Left renal cortex interstitium (tissue), 4 donors: ENCODE measurements at places on chromosomes 6 and 20. TPM values are rescaled to one million over a fixed set of nuclear protein-coding genes. Genes with fewer than 3 reads are reported as not detected.

KCNK5 gene
- polyA plus RNA-seq, result 13.0 TPM

DNA sequence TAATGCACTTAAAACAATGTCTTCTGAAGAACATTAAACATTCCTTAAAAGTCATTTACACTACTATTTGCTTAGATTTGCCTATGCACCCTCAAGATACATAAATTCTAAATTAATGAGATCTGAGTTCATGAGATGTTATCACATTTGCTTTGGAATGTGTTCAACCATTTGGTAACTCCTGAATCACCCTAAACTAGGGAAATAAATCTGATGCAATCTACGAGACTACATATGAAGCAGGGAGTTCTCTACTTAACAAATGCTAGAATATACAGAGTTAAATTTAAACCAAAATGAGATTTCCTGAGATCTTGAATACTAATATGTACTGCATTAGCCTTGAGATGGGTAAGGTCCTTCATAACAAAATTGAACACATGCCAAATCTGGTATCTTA lies 170.1 kb downstream of the CLIC5 start:
- DNase-seq, result no peak

GRCh38 chr6:142414462-142415250 lies 112.8 kb downstream of the ADGRG6 start:
- DNase-seq, result no peak

OSTM1 gene
- 29.3 TPM for polyA plus RNA-seq

SLC24A3 gene
- 6.3 TPM for polyA plus RNA-seq

NRSN1 gene
- 0.48 TPM for polyA plus RNA-seq

DUSP15 gene
- 20.7 TPM for polyA plus RNA-seq

GRCh38 chr6:16108921-16109658 lies 19.8 kb upstream of the MYLIP start:
- no peak for DNase-seq

DNA sequence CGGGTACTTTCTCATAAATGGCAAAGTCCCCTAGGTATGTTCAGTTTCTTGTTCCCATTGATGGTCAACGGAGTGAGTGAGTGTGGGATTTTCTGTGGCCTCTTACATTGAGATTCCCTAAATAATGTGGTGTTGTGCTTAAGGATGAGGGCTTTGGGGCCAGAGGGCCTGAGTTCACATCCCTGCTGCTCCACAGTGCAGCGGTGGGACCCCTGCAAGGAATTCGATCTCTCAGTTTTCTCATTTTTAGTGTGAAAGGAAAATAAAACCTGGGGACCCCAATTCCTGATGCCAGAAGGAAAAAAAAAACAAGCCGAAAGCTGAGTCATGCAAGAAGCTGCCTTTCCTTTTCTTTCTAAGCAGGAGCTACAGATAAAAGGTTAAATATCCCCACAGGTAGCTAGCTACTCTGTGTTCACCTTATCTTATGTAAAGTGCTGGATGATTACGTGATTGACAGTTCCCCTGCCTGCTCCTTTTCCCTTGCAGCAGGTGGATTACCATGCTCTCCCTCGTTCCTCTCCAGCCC lies 120.2 kb upstream of the CLDN20 start:
- DNase-seq, result no peak

RALGAPA2 gene
- 24.7 TPM for polyA plus RNA-seq

GRCh38 chr20:62929051-62929538 lies 2.8 kb upstream of the DIDO1 start:
- DNase-seq, result no peak

GRCh38 chr6:34852406-34853085 lies 35.3 kb downstream of the TAF11 start:
- DNase-seq, result no peak

- DNase-seq, result no peak
These were observed 192.4 kb upstream of the MYLIP start for GRCh38 chr6:15936503-15936902.

SYCP2L gene
- 5.7 TPM for polyA plus RNA-seq

- DNase-seq, result no peak
These were observed 100.3 kb upstream of the MTHFD1L start for GRCh38 chr6:150765067-150765764.

EGFL8 gene
- 24.4 TPM for polyA plus RNA-seq

GRCh38 chr6:148648754-148649453 lies 97.9 kb upstream of the UST start:
- no peak for DNase-seq

ZSCAN23 gene
- 17.9 TPM for polyA plus RNA-seq

- DNase-seq, result no peak
These were observed 25.0 kb downstream of the TTK start for GRCh38 chr6:80029470-80029869.

GRCh38 chr6:116447496-116448011 lies 13.6 kb upstream of the CALHM6 start:
- no peak for DNase-seq

DNA sequence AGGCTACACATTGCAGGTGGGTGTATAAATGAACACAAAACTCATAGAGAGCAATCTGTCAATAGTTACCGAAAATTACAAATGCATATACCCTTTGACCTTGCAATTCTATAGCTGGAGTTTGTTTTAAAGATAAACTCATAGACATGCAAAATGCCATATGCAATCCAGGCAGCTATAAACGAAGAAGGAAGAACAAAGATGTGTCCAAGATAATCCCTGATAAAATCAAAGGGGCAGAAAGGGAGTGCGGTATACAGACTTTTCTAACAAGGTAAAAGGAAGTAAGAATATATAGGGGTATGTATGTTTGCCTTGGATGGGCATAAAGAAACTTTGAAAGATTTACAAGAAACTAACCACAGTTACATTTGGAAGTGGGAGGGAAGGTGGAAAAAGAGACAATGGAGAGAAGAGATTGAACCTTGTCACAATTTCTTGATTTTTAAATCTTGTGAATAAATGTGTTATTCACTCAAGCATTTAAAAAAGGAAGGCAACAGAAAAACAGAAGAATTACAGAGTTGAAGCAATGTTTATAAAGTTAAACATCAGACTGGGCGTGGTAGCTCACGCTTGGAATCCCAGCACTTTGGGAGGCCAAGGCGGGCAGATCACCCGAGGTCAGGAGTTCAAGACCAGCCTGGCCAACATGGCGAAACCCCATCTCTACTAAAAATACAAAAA lies 29.9 kb downstream of the FAM8A1 start:
- DNase-seq, result no peak

GRCh38 chr6:42947950-42948349 lies 12.6 kb upstream of the GNMT start:
- no peak for DNase-seq

GRCh38 chr6:133546098-133546497 lies 304.9 kb downstream of the EYA4 start:
- no peak for DNase-seq

DNA sequence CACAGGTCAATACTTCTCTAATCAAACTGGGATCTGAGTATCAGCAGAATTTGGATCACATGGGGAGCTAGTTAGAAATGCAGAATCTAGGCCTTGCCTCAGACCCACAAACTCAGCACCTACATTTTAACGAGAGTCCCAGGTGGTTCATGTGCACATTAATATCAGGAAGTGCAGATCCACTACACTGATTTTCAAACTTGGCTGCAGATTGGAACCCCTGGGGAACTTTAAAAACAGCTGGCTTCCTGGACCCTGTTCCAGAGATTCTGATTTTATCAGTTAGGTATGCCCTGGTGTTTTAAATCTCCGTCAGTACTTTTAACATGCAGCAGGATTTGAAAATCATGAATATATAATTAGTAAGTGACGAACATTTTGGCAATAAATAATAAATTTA lies 1.9 kb upstream of the CST8 start:
- DNase-seq, result no peak

- DNase-seq, result no peak
These were observed 713 bp upstream of the RNF144B start for GRCh38 chr6:18386298-18386976.

DNA sequence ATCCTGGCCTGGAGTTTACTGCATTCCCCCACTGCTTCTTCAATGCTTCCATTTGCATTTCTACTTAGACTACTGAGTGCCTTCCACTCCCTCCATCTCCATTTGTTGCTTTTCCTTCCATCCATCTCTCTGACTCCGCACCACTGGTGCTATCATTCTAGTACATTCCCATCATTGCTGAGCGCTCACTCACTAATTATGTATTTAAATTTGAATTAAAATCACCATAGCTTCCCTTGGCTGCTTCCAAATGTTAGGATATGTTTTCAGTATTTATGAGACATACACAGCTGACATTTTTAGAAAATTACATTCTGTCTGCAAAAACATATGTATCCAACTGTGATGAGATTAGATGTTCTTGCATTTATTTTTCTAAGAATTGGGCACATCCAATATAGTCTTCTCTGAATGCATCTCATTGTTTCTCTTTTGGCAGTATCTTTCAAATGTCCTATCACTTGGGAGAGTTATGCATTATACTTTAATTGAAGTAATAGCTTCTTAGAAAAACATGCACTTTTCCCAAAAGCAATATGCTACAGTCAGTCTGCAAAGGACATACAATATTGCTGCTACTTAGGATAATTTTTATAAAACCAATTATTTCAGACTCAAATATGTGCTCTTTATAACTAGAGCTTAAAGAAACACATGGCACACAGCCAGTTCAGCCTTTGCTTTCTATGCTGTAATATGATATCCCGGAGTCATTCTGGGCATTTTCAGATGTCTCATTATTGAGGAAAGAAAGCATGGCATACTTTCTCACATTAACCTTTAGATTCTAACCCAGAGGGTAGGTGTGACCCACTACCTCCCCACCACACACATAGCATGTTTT lies 12.1 kb upstream of the COL21A1 start:
- no peak for DNase-seq

- DNase-seq, result no peak
These were observed 17.9 kb downstream of the CD40 start for GRCh38 chr20:46135856-46136633.

DNA sequence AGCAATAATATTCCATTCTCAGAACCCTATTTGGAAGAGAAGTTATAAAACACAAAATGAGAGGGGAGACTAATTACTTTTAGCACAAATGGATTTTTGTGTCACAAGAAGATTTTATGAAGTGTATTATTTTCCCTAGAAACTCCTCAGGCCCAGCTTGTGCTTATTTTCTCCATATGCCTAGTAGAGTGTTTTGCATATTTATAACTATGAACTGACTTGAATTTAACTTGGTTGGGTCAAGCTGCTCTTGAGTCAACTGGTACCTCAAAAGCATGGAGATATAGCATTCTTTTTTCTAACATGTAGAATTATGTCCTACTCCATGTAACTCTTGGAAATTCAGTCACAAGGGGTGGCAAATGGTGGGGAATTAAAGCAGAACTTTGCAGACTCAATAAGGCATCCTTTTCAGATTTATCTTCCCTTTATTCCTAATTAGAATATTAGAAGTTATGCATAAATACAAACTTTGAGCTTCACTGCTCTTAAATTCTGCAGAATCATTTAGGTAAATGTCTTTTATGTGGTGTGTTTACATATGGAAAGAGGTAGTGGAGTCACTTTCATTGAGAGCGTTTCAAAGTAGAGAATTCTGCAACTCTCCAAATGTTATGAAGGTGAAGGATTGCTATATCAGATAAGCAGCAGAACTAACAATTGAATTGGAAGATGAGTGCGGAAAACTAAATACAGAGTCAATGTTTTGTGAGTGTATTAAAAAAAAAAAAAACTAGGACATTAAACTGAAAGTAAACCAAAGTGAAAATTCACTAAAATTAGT lies 19.1 kb upstream of the CCN2 start:
- no peak for DNase-seq

FAM209B gene
- not detected for polyA plus RNA-seq

- no peak for DNase-seq
These were observed 18.8 kb upstream of the EFCAB8 start for GRCh38 chr20:32839982-32840285.

DNA sequence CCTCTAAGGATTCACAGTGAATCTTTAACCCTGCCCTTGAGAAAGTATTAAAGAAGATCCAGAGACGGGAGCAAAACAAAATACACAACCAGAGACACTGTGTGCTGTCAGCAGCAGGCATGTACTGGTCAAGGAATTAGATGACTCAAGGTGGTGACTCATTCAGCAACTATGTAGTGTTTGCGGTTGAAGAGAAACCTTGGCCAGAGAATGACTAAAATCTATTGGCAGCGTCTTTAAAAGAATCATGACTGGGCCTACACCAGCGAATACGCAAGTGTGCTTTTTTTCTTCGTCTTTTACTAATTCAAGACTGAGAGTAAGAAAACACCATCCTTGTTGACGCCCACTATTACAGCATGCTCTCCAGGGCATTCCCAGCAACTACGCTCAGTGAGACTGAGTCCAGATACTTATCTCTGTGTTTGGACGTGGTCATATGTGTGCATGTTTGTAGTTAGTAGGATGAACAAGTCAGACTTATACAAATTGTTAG lies 72.4 kb upstream of the BACH2 start:
- no peak for DNase-seq

- DNase-seq, result no peak
These were observed 13.0 kb downstream of the RPRD1B start for GRCh38 chr20:38046572-38046971.

- DNase-seq, result no peak
These were observed 55.0 kb downstream of the TOX2 start for GRCh38 chr20:43969501-43970182.

MATN4 gene
- polyA plus RNA-seq, result 0.19 TPM

CBFA2T2 gene
- 36.3 TPM for polyA plus RNA-seq

- no peak for DNase-seq
These were observed 16.7 kb downstream of the HSPA12B start for GRCh38 chr20:3749087-3749688.

DNA sequence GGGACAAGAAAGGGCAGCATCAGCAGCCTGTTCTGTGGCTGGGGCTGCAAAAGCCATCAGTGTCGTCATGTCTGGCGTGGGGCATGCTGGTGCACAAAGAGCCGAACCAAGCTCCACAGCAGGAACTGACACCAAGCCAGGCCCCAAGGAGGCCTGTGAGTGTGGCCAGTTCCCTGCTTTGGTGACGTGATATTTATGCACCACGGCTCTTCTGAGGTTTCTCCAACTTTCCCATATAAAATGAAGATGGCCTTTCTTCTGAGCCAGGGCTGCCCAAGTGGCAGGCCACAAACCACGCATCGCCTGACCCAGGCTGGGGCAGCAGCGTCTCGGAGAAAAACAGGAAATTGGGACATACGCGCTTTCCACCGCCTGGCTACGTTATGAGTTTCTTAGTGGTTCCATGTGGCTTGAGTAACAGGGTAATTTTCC lies 109.9 kb downstream of the RIN2 start:
- no peak for DNase-seq

MRAP2 gene
- polyA plus RNA-seq, result 4.1 TPM

GRCh38 chr20:18857640-18858039 lies 44.1 kb downstream of the SCP2D1 start:
- no peak for DNase-seq

DNA sequence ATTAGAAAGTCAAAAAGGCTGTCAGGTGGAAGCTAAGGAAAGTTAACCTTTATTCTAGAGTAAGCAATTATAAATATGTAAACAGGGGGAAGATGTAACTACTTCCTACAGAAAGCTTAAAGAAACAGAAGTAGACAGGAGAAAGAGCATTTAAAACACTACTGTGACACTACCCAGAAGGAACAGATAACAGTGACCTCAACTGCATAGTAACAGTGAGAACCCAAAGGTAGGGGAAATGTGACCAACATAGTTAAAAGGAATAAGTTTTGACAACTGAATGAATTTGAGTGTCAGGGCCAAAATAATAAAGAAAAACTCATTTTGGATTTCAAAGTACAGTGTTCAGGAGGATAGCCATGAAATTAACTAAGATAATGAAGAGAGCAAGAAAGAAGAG lies 43.5 kb downstream of the IBTK start:
- DNase-seq, result no peak
